ENCODE measurements at places on chromosomes 13 and 19.

GRCh38 chr19:7989071-7989575 is 16.3 kb downstream of the ELAVL1 start:
- DNase-seq: no peak

- DNase-seq: no peak
These were observed 855.1 kb downstream of the SLITRK5 start for GRCh38 chr13:88526186-88526852.

GRCh38 chr13:34030782-34031181 is 212.8 kb downstream of the RFC3 start:
- no peak for DNase-seq

- peak; percentile 33 for DNase-seq
These were observed 503 bp upstream of the SLC7A9 start for GRCh38 chr19:32869966-32870573.
